Diencephalon (tissue), 1 donor: ENCODE measurements at places on chromosomes 4 and X. TPM values are rescaled to one million over a fixed set of nuclear protein-coding genes. Genes with fewer than 3 reads are reported as not detected.

The TMEM255A gene
- total RNA-seq = 5.5 TPM

The POU3F4 gene
- 20.8 TPM for total RNA-seq

The PRDM8 gene
- total RNA-seq = 5.3 TPM

The HERC6 gene
- total RNA-seq = 6.9 TPM

The IRF2 gene
- total RNA-seq = 15.5 TPM

The ARMCX2 gene
- total RNA-seq = 67.6 TPM

The C4orf46 gene
- total RNA-seq = 22.4 TPM

The ADRA2C gene
- total RNA-seq = 4.8 TPM

The FAM47E gene
- total RNA-seq = 17.5 TPM

The MAGT1 gene
- total RNA-seq = 30.7 TPM

The BMP3 gene
- total RNA-seq = 7.6 TPM

The CXCL8 gene
- 0.23 TPM for total RNA-seq

The TTC29 gene
- 4.8 TPM for total RNA-seq

The SLC16A2 gene
- 24.5 TPM for total RNA-seq

The HAND2 gene
- not detected for total RNA-seq

The G6PD gene
- total RNA-seq = 17.3 TPM

The TMPRSS11A gene
- total RNA-seq = not detected

The RHOXF1 gene
- total RNA-seq = not detected

The CDKL2 gene
- total RNA-seq = 80.3 TPM

The GPC4 gene
- 2.8 TPM for total RNA-seq
